ENCODE measurements at places on chromosomes 3 and 15. TPM values are rescaled to one million over a fixed set of nuclear protein-coding genes. Genes with fewer than 3 reads are reported as not detected.

Gene IL17RD
- polyA plus RNA-seq, result 12.2 TPM

Gene DNASE1L3
- 1.7 TPM for polyA plus RNA-seq

Gene CYP19A1
- polyA plus RNA-seq, result not detected

Gene ASB14
- polyA plus RNA-seq, result 1.9 TPM

Gene RAD18
- polyA plus RNA-seq, result 19.0 TPM

Gene SERPINI2
- 2.2 TPM for polyA plus RNA-seq

Gene ACTRT3
- polyA plus RNA-seq, result 2.5 TPM

Gene ATP10A
- 0.80 TPM for polyA plus RNA-seq

Gene FAN1
- polyA plus RNA-seq, result 38.5 TPM

Gene SLC7A14
- 0.36 TPM for polyA plus RNA-seq

Gene GHRL
- 101 TPM for polyA plus RNA-seq

Gene NR1I2
- 0.50 TPM for polyA plus RNA-seq

Gene CLEC3B
- polyA plus RNA-seq, result 106 TPM

Gene LRRK1
- polyA plus RNA-seq, result 1.5 TPM

Gene BCL2A1
- 0.53 TPM for polyA plus RNA-seq

Gene CHRNA5
- 2.6 TPM for polyA plus RNA-seq

Gene ACKR4
- 1.2 TPM for polyA plus RNA-seq

Gene NRG4
- polyA plus RNA-seq, result 3.0 TPM

Gene GOLGA6L1
- not detected for polyA plus RNA-seq

Gene C2CD4B
- polyA plus RNA-seq, result 1.3 TPM

Gene UBAP1L
- 8.2 TPM for polyA plus RNA-seq

Gene GXYLT2
- polyA plus RNA-seq, result 16.9 TPM

Gene ARL14
- polyA plus RNA-seq, result not detected

Gene UBE2Q2
- polyA plus RNA-seq, result 45.8 TPM

Gene LXN
- polyA plus RNA-seq, result 156 TPM
